ENCODE measurements at places on chromosomes 12 and 14.
A peak's percentile ranks its signal among the peaks of the same experiment; 100 is the strongest.

- peak; percentile 68 for DNase-seq
These were observed 226.3 kb upstream of the NOS1 start for GRCh38 chr12:117587631-117588287.

DNA sequence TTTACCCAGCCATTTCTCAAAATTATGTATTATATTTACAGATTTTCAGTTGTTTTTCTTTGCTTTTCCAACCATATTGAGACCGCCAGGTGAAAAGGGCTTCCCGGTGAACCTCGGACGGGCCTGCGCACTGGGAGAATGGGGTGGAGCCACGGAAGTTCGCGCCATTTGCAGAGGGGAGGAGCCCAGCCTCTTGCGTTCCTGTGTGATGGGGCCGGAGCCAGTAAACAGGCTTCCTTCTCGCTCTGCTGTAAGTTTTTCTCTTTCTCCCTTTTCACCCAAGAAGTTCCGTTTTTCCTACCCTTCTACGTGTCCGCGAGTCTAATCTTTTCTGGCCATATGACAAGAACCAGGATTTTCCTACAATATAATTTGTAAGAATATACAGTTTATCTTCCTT lies 1108.8 kb upstream of the SEL1L start:
- peak; percentile 63 for DNase-seq

GRCh38 chr12:104526751-104527150 lies 70.0 kb downstream of the CHST11 start:
- no peak for DNase-seq

- no peak for DNase-seq
These were observed 9.8 kb upstream of the RARG start for GRCh38 chr12:53241623-53242412.

- no peak for DNase-seq
These were observed 108.5 kb downstream of the ARF6 start for GRCh38 chr14:50001151-50001998.

DNA sequence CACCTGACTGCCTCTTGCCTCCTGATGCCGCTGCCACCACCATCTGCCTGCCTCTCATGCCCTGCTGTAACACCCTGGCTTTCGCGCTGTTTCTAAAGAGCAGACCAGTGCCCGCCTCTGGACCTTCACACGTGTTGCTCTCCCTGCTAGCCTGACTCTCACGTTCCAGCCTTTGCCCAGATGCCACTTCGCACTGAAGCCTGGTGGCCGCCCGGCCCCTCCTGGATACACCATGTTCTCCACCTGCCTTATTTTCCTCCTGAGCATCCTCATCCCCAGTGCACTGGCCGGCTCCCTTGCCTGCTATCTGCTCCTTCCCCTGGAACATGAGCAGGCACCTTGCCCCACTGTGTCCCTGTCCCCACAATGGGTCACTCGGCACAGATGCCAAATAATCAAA lies 146.5 kb downstream of the PIWIL1 start:
- DNase-seq, result no peak

DNA sequence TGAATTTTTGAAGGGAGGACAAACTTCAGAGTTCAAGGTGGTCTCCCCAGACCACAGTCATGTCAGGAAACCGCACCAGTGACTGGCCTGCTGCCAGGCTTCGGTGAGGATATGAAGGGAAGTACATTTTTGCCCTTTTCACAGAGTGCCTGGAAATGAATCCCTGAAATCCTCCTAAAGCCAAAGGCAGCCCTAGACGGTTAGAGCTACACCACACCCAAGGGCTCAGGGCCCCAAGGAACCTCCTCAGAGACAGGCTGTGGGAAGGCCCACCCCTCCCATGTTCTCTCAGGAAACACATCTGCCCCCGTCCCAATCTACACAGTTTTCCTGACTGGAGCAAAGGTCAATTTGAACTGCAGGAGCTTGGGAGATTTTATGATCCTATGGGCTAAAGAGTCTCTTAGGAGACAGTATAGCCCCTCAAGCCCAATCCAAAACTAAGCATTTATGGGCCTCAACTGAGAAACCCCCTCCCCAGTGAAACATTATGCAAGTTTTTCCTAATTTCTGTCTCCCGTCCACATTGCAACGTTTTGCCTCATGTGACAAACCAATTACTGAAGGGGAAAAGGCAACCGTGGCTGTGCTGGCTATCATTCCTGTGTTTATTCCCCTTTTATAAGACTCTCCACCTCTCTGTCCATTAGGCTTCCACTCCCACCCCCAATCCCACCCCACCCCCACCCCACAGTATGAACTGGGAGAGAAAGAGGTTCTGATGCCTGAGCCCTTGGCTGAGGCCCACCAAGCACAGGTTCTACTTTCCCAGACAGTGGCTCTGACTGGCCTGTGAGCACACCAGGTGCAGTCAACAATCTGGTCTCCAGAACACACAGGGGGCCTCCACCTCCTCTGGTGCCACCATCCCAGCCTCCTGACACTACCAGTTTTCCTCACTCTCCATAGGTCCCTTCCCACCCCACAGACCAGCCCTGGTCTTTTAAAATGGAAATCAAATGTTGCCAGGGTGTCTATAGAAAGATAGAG lies 9.6 kb upstream of the RNASE1 start:
- no peak for DNase-seq

DNA sequence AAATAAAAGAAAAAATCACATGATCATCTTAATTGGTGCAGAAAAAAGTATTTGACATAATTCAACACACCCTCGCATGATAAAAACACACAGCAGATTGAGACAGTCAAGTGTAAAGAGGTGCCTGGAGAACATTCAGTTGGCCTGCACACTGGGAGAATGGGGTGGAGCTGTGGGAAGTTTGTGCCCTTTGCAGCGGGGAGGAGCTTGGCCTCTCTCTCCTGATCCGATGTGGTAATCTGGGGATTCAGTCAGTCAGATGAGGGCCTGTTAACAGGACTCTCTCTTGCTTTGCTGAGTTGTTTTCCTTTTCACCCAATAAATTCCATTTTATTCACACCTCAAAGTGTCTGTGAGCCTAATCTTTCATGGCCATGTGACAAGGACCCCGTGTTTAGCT lies 5.9 kb downstream of the SERPINA6 start:
- no peak for DNase-seq

DNA sequence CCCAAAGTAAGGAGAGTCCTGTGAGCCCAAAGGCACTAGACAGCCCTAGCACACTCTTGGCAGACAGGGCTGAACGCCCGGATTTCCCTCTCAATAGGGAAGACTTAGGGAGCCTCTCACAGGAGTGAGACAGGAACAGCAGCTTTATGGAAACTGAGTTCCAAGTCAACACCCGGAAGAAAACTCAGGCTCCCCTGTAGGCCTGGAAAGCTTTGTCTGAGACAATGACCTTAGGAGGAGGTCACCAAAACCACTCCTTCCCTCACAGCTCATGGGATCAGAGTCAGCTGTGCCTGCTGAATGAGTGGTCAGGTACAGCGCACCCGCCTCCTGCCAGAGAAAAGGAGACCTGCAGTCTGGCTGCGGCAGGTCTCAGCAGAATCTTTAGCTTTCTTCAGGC lies 229.5 kb downstream of the CACNA1C start:
- no peak for DNase-seq

DNA sequence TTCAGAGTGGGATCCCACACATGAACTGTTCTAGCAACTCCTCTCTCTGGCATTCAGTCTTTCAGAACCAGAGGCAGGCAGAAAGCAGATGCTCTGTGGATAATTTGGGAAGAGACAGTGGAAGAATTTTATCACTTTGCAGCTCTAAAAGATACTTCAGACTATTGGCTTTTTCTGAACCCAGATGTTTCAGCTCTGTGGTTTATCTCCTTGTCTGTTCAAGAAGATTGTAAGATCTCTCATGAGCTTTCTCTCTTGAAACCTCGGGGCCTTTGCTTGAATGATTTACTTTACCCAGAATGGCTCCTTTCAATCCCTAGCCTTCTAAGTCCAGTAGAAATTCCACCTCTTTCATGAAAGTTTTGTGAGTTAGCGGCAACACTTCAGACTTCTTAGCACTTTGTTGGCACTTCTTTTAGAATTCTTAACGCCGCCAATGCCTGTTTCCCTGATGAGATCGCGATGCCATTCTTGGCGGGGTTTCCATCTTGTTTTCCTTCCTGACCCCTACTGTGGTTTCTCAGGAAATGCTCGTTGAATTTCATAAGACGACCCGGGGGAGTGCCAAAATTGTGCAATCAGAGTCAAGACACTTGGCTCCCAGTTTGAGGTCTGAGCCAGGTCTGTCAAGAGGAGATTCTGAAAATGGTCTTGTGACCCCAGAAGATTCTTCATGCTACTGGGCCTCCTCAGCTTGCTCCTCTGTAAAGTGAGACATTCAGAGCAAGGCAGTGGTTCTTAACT lies 107.0 kb upstream of the PRICKLE1 start:
- DNase-seq, result no peak

GRCh38 chr12:131832321-131833231 lies 4.4 kb downstream of the MMP17 start:
- DNase-seq, result peak; percentile 86

GRCh38 chr14:68448252-68448902 lies 344.5 kb downstream of the ZFP36L1 start:
- DNase-seq, result no peak

GRCh38 chr12:51521554-51522276 lies 69.3 kb upstream of the SCN8A start:
- no peak for DNase-seq

DNA sequence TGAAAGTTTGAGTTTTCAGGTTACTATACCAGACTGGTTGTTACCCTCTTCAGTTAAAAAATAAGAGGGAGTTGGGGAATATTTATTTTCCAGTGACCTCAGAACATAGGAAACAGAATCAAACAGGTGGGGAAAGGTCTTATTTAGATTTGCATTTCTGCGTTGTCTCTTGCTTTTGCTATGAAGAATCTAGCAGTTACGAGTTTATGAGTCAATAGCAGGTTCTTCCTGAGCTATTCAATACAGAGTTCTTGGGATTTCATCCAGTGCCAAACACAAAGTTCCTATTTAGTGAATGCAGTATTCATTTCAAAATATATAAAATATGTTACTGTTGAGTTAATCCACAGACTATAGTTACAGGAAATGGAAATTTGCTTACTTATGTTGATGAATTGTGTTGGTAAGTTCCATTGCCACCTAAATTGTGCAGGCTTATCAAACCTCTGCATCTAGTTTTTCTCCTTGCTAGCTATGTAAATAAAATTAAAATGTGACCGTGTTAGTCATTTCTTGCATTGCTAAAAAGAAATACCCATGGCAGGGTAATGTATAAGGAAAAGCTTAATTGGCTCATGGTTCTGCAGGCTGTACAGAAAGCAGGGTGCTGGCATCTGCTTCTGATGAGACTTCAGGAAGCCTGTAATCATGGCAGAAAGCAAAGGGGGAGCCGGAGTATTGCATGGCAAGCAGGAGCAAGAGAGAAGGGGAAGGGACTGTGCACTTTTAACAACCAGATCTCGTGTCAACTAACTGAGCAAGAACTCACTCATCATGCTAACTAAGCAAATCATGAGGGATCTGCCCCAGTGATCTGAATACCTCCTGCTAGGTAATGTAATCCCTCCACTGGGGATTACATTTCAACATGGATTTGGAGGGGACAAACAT lies 110.2 kb downstream of the KTN1 start:
- DNase-seq, result no peak

- no peak for DNase-seq
These were observed 49.8 kb downstream of the RIN3 start for GRCh38 chr14:92563359-92563758.

- DNase-seq, result no peak
These were observed 79.5 kb upstream of the CCDC198 start for GRCh38 chr14:57573173-57573572.

- DNase-seq, result no peak
These were observed 107.9 kb upstream of the BCL2L14 start for GRCh38 chr12:11962860-11963259.

DNA sequence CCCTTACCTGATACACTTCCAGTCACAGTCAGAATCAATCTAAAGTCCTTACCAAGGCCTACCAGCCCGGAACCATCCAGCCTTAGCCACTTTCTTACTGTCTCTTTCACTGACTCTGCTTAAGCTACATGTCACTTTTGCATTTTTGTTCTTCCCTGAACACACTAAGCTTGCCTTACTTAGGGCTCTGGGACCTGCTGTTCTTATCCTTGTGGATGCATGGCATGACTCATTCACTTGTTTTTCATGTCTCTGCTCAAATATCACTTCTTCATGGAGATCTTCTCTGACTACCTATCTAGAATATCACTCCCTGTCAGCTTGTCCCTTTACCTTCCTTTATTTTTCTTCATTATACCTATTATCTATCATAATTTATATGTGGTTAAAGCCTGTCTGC lies 65.6 kb upstream of the ZDHHC17 start:
- no peak for DNase-seq

DNA sequence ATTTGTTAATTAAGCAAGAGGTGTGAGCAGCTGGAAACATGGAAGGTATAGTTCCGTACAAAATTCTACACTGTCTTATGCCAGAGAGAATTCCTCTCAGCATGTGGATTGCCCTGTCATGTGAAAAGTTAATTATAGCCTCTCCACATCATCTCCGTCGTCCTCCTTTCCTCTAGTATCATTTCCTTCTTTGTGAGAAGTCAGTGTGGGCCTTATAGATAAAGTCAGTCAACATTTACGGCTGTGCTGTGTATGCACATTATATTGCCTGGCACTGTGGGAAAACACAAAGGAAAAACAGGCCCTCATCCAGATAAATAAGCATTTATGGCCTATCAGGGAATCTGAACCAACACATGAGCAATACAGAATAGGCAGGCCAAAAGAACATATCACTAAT lies 236.6 kb downstream of the SEC23A start:
- DNase-seq, result peak; percentile 79

DNA sequence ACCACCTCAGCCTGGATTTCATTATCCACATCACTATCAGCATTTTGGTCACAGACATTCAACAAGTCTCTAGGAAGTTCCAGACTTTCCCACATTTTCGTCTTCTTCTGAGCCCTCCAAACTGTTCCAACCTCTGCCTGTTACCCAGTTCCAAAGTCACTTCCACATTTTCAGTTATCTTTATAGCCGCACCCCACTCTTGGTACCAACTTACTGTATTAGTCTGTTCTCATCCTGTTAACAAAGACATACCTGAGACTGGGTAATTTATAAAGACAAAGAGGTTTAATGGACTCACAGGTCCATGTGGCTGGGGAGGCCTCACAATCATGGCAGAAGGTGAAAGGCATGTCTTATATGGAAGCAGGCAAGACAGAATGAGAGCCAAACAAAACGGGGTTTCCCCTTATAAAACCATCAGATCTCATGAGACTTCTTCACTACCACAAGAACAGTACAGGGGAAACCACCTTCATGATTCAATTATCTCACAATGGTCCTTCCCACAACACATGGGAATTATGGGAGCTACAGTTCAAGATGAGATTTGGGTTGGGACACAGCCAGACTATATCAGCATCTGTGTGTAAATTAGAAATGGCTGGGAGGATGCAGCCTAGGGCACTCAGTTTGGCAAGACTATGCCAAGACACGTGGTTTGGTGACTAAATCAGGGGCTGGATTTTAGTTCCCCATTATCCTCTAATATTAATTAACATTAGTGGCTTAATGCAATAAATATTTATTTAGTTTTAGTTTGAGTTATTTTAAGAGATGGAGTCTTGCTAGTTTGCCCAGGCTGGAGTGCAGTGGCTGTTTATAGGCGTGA lies 16.2 kb upstream of the FUT8 start:
- no peak for DNase-seq

- no peak for DNase-seq
These were observed 94.0 kb downstream of the TBX5 start for GRCh38 chr12:114311974-114312373.
